ENCODE measurements at places on chromosomes 13 and 19.

DNA sequence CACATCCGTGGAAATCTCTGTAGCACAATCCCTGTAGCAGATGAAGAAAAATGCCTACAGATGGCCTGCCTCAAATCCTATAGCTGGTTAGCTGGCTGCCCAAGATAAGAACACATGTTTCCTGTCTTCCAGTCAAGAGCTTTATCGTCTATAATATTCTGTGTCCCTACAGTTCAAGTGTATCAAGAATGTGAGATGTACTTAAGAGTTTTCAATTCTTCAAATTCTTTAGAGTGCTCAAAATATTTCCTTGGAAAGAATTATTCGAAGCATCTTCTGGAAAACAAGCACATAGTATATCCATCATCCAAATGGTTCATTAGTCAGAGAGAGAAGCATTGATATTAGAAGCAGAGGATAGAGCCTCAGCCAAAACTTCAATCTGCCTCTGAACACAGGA is 239.8 kb downstream of the COG6 start:
- DNase-seq: no peak

DNA sequence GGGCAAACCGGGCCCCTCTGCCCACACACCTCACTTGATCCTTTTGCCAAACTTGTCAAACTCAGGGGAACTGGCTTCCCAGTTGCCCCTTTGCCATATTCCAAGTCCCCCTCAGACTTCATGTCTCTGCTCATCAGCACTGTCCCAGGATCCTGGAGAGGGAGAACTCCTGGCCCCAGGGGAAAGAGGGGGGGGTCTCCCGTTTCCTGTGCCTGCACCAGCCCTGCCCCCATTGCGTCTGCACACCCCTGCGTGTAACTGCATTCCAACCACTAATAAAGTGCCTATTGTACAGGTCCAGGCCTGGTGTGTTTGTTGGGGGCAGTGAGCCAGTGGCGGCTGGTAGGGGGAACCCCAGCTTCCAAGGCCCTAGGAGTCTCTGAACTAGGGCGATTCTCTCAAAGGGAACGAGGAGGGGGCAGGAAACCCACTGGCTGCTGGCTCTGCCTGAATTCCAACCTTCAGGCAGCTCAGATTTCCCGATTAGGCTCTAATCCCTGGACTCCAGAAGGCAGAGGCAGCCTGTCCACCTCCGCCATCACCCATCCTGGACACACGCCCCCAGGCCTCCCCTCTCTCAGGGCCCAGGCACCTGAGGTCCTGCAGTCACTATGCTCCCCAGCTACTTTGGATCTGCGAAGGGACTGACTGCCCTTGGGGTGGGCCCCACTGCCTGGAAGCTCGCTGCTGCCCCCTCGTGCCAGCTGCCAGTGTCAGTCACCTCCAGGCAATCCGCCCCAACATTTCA is 9.7 kb upstream of the ILF3 start:
- DNase-seq: peak; percentile 76

DNA sequence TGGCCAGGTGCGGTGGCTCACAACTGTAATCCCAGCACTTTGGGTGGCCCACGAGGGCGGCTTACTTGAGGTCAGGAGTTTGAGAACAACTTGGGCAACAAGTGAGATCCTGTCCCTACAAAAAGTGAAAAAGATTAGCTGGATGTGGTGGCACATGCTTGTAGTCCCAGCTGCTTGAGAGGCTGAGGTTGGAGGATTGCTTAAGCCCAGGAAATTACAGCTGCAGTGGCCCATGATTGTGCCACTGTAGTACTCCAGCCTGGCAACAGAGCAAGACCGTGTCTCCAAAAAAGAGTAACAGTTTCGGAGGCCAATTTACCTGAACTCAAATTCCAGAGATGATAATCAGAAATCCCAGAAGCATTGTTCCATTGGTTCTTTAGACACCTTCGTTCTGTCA is 4.4 kb downstream of the ZNF473 start:
- DNase-seq: no peak

- no peak for DNase-seq
These were observed 180.1 kb downstream of the POSTN start for GRCh38 chr13:37418490-37418889.

- DNase-seq: no peak
These were observed 19.2 kb upstream of the ZC3H13 start for GRCh38 chr13:46071590-46072249.

DNA sequence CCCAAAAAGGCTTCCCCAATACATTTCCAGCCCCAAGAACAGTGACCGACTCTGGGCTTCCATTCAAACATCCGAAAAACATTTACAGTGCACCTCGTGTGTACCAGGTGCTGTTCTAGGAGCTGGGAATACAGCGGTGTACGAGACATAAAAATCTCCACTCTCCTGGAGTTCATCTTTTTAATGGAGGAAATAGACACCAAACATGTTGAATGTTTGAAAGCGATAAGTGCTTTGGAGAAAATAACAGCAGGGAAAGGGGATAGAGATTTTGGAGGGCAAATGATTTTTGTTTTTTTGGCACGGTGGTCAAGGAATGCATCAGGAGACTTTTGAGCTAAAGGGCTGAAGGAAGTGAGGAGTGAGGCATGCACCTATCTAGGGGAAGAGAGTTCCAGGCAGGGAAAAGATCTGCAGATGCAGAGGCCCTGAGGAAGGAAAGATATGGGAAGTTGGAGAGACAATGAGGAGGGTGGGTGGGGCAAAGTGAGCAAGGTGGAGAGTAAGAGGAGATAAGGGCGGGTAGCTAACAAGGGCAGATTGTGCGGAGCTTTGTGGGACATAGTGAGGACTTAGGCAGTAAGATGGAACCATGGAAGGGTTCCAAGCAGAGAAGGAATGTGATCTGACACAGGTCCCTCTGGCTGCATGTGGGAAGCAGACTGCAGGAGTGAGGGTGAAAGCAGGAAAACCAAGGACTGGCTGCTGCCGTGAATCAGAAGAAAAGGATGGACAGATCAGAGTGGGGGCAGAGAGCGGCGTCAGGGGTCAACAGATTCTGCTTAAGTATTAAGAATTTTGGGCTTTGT is 703 bp upstream of the FBL start:
- DNase-seq: no peak

DNA sequence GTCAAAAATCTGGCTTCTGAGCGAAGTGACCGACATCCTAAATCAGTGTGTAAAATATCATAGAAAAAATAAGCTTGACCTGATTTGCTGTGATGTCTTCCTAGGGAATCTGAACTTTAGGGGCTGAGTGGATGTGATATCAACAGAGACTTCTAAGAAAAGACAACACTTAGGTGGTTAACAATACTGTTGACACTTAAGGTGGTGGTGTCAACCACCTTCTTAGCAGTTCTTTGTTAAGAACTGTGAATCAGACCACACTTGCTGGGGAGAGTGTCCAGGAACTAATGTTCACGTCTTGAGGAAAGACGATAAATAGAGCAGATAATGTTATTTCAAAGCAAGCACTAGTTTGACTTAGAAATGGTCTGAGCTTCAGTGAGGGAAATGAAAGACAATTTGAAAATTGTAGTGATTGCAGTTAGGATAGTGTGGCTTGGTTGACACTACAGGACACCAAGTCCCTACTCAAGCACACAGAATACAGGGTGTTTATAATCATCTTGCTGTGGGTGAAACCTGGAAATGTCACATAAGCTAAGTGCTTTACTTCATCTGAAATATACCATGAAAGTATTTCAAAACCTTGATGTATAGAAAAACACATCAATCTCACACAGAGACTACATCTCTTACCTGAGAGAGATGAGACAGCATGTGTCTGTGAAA is 1936.5 kb downstream of the PCDH9 start:
- no peak for DNase-seq

DNA sequence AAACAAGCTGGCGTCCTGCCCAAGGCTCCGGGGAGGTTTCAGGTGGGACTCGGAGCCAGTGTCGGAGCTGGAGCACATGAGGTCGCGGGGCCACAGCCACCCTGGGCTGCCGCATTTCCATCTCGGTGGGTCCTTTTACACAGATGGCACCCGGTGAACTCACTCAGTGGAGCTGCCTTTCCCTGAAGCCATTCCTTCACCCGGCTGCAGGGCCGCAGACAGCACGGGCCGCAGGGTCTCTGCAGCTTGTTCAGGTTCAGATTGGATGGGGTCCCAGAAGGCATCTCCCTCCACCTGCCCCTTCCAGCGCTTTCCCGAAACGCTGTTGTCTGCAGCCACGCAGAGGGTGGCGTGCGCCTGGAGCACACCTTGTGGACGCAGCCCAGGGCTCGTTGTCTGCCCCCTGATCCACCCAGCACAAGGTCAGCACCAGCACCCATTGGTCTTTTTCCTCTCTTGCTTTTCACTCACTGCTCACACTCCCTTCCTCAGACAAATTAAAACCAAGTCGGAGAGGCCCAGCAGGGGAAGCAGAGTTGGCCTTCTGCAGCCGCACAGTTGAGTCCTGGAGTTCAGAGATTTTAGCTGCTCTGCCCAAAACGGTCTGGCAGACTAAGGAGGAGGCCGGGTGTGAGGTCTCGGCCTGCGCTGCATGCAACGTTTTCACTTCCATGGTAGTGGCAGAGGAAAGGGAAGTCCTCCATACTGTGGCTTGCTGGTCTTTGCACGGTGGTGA is 18.1 kb downstream of the MCF2L start:
- DNase-seq: no peak

DNA sequence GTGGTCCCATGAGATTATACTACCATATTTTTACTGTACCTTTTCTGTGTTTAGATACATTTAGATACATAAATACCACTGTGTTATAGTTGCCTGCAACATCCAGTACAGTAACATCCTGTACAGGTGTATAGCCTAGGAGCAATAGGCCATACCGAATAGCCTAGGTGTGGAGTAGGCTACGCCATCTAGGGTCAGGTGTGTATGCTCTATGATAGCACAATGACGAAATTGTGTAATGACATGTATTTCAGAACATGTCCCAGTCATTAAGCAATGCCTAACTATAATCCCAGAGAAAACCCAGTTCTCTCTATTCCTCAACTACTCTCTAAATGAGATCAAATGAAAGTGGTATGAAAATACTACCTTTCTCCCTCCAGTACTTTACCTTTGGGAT is 3.9 kb downstream of the SLC25A15 start:
- DNase-seq: no peak

DNA sequence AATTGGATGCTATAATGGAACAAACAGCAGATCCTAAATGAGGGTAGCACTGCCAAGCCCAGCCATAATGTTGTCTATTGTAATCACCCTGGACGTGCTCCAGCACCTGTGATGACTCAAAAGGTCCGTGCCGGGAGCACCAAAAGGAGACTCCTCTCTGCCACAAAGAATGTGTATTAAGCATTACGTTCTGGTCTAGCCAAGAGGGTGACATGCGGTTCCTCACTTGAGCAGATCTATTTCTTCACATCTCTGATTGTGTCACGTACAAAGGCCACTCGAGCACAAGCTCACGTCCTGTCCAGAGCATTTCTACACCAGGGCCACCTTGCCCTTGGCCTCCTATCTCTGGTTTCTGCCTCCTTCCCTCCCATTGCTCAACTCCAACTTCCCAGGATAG is 219.9 kb upstream of the IRS2 start:
- peak; percentile 89 for DNase-seq
